Stimulated activated CD4-positive, alpha-beta T cell treated with anti-CD3 and anti-CD28 coated beads, Interleukin-1b, Interleukin-23, amount 100 ng/mL, for 24 hours (primary cell): ENCODE measurements at places on chromosomes 12 and 14.

DNA sequence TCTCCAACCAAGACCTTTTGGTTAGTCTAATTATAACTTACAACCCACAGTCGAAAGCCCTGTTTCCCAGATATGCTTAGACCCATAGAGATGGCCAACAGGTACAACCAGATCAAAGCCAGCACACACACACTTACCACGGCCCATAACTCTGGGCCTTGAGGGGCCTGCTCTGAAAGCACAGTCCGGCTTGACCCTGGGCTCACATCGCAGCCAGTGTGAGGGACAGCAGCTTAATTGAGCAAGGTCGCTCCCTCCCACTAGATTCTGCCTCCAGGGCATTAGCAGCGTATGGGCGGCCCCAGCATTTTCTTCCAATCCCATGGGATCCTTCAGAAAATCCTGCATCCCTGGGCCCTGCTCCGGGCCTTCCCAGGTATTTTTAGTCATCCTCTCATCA, 157.4 kb upstream of the FKBP4 start:
- DNase-seq, result no peak

DNA sequence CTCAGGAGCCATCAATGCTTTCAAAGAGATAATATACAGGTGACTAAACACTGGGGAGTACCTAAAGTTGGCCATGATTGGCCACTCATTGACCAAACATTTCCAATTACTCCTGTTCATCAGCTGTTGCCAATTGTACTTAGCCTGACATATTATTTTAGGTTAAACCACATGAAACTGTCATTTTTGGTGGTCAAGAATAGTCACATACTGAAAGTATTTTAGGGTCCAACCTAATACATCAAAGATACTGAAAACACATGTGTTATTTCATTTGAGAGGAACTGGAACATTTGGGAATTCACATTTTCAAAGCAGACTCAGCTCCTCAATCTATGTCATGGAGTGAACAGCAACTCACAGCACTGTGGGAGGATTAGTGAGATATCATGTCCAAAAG, 63.9 kb upstream of the KCNA5 start:
- no peak for DNase-seq

DNA sequence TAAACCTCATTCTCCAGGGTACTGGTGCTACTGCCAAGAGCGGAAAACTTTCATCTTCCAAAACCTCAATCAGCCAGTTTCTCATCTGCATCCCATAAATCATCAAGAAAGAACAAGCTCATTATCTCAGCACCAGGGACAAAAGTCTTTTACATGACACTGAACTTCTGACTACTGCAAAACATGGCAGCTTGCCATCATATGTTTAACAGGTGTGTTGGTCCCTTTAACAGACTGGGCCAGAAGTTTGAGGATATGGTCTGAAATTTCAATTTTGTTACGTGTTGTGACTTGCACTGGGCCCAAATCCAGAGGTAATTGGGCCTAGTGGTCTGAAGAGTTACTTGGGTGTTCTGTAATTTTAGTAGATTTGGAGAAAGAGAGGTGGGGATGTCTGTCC, 305.4 kb upstream of the SEL1L start:
- no peak for DNase-seq

GRCh38 chr14:94531187-94531586, 21.9 kb upstream of the SERPINA12 start:
- DNase-seq, result no peak

DNA sequence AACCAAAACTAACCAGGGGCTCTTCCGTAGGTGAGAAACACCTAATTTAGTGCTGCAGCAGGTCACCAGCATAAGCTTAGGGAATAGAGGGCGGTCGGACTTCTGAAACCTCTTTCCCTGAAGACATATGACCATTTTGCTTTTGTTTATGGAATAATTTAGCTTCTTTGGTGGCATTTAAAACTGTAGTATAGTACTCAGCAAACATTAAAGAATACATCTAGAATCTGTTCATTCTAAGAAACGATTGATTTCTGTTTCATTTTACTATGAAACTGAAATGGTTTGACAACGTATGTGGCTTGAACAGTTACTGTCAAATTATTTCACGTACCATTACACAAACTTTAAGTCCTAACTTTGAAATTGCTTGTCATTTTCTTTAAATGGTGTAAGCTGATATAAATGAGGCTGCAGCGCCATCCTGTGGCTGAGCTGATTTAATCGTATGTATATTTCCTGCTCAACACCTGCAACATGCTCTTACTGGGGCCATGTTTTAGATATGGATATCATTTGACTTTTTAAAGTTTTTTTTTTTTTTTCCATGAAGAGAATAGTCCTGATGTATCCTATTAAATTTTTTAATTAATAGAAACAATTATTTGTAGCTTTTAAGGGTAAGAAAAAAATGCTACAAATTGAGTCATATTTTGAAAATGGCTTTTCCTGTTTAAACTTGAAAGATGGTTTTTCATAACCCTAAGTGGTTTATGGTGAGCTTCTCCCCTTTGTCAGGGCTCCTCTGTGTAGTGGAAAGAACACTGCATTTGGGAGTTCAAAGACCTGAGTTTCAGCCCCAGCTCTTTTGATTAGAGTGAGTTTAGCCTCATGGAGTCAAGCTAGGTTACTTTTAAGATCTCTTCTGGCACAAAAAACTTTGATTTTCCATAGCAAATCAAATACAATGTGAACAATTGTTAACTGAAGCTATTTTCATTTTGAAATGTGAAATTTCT, 27.4 kb downstream of the CFAP54 start:
- peak; percentile 77 for DNase-seq

DNA sequence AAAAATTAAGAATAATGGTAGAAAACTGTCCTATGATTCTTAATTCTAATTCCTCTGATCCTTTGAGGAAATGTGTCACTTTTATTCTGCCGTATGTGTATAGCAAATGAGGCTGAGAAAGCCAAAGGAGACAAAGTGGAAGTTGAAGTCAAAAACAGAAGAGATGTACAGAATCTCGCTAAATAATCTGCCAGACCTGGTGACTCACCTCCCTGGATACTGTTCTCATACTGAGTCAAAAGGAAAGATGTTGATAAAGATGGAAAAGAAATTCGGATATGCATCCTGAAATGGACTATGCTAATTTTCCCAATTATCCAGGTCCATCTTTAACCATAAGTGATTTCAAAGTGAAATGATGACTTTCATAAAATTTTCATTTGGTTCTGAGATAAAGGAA, 92.5 kb downstream of the DUSP6 start:
- DNase-seq, result no peak

DNA sequence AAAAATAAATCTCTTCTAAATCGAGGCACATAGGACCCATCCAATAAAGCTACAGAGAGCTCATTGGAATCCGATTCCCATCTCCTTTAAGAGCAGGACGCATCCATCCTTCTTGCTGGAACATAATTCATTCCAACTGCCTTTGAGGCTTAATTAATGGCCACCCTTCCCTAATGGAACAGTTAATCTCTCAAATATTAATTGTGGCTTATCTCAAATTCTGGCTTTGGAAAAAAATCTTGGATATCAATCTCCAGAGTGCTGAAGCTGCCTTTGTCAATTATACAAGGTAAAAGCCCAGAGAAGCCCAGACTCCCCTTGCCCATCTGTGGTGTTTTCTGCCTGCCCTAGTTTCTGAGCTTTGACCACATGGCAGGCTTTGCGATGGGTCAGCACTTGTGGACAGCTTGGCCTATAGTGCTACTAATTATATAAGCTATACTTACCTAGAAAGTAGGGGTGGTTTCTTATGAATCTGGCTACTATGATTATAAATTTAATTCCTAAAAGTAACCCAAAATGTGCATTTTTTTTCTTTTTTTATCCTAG, 246.3 kb downstream of the NUAK1 start:
- DNase-seq, result no peak

- no peak for DNase-seq
These were observed 8.5 kb downstream of the SLC17A8 start for GRCh38 chr12:100365411-100365810.

DNA sequence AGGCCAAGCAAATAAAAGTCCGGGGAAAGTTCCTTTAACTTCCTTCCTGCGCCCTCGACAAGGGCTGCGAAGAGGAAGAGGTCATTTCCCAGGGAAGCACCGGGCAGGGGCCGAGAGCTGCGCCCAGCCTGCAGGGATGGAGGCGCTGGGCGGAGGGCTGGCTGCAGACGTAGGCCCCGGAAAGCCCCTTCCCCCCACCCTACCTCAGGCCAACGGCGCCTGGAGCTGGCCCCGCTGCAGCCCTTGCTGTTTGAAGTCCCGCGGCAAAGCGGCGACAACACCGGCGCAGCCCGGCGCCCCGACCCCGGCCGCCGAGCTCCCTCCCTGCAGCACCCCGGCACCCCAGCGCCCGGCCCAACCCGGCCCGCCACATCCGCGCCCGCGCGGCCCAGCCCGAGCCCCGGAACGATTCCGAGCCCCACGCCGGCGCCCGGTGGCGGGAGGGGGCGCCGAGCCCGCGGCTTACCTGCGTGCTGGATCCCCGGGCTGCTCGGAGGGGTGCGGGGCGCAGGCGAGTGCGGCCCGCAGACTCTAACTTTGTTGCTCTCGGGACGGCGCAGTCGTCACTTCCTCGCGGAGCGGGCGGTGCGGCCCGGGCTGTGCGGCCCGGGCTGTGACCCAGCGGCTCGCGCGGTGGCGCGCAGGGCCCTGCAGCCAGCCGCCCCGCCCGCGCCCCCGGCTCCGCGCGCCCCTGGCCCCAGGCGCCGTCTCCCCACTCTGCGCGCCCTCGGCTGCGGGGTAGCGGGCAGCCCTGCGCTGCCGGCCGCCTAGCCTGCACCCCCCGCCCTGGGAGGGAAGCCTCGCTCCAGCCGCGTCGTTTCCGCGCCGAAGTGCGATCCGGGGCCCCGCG, 64.8 kb upstream of the PTGR2 start:
- peak; percentile 40 for DNase-seq

- DNase-seq, result no peak
These were observed at the start of gene SRGAP1 for GRCh38 chr12:63844391-63845341. SRGAP1 (plus strand) TSS chr12:63844700; CDS start chr12:63844817, 117 bp downstream.

GRCh38 chr12:18250313-18250916, 10.9 kb upstream of the PIK3C2G start:
- DNase-seq, result no peak

- no peak for DNase-seq
These were observed 145.9 kb upstream of the OTX2 start for GRCh38 chr14:56956182-56956581.

- no peak for DNase-seq
These were observed 24.0 kb downstream of the SSH1 start for GRCh38 chr12:108833355-108833733.

DNA sequence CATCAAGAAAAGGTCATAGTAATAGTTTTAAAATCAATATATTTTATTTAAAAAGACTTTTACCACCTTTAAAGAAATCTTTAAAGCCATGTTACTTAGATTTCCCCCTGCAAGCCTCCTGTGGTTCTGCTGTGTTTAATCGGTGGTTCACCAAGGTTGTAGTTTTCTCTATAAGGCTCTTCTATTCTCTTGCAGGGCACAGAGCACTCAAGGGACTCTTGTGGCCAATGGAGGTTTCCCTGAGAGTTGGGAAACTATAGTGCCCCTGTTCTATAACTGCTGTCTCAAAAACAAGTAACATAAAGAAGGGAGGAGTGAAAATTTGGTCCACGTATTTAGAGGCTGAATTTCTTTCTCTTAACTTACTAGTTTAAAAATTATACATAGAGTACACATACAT, 25.0 kb downstream of the DACT1 start:
- no peak for DNase-seq

GRCh38 chr14:23895480-23895879, 58.1 kb upstream of the DHRS4 start:
- no peak for DNase-seq

DNA sequence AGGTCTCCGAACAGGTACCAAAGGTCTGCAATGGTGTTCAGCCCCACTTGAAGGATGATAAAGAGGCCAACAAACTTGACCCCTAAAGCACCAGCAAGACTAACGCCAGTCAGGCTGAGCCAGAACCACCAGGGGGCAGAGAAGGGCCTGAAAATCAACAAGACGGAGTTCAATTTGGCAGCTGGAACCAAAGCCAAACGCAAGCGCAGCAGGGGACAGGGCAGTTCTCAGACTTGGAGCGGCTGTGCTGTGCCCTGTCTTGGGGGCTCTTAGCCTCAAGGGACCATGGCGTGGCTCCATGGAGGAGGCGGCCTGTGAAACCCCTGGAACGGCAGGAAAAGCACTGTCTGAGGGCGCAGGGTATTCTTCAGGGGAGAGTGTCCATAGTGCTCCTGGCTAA, 19.6 kb downstream of the POMT2 start:
- DNase-seq, result no peak

- DNase-seq, result no peak
These were observed 93.6 kb downstream of the TTC7B start for GRCh38 chr14:90722590-90722989.
